ENCODE measurements at places on chromosomes 7 and 10. TPM values are rescaled to one million over a fixed set of nuclear protein-coding genes. Genes with fewer than 3 reads are reported as not detected.

- no peaks in the 10 kb centered on the region for H3K27me3 ChIP-seq
- H3K4me3 ChIP-seq: no peak overlapping the region
- peak overlapping the region; percentile 25 for H3K27ac ChIP-seq
- no peaks in the 10 kb centered on the region for H3K36me3 ChIP-seq
- DNase-seq: peak; percentile 53
Measured at GRCh38 chr7:112422842-112423496, 27.3 kb upstream of the IFRD1 start.

Gene CALHM2
- total RNA-seq: 65.6 TPM

DNA sequence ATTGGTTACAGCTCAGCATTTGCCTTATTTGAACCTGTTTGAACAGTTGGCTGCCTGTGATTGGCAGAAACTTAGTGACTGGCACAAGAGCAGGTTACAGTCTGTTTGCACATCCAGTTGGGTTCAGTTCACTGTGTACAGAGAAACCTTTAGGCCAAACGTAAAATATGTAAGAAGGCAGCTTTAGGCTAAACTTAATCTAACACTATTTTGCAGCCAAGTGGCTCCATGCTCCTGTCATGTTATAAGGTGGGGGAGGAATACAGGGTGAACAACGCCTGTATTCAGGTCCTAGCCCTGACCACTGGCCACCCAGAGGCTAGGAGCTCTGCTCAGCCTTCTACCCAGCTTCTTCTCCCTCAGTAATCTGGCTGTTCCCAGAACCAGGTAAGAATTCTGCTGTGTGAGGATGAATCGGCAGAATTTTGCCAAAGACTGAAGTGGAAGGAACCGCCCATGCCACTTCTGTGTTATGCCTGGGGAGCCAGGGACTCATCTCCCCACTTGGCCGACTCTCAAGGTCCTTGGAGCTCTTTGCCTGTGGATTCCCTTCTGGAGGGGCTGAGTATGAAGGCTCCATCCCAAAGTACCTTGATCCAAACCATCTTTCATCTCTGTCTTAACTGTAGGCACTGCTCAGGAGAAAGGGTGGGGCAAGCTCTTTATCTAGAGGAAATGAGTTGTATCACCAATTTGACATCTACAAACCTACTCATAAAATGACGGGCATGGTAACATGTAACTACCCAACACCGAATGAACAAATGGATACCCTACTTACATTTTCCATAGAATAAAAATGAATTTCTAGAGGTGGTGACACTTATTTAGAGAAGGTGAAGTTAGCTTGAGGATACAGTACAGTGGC lies 164.4 kb upstream of the NAMPT start:
- H3K27me3 ChIP-seq: peaks cover 15% of the 10 kb centered on the region
- H3K36me3 ChIP-seq: peaks cover 19% of the 10 kb centered on the region
- DNase-seq: no peak
- H3K4me3 ChIP-seq: no peak overlapping the region

GRCh38 chr10:6197321-6197720 lies 5.4 kb upstream of the PFKFB3 start:
- H3K4me1 ChIP-seq: peaks cover 16% of the 10 kb centered on the region
- H3K27me3 ChIP-seq: no peaks in the 10 kb centered on the region
- H3K27ac ChIP-seq: no peak overlapping the region

GRCh38 chr7:156148547-156148946 lies 336.3 kb upstream of the SHH start:
- H3K27me3 ChIP-seq: peaks cover 2% of the 10 kb centered on the region
- H3K4me1 ChIP-seq: no peaks in the 10 kb centered on the region

Gene ADAM12
- not detected for total RNA-seq

DNA sequence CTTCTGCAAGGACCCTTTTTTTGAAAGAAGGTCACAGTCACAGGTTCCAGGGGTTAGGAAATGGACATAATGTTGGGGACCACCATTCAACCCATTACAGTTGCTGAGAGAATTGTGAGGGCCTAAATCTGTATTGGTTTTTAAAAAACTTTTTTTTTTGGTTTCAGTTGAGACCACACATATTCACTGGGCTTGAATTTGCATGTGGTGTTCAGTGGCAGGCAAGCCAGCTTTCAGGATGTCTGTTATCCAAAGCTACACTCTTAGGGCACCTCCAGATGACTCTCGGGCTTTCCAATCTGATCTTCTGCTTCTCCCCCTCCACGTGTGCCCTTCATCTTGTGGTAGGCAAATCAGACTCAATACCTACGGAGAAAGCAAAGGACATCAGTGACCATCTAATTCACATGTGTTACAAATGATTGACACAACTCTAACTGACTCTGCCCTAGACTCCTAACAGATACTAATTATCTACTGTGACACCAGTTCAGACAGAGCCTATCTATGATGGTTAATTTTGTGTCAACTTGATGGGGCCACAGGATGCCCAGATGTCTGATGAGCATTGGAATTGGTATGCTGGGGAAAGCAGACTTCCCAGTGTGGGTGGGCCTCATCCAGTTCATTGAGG lies 93.3 kb upstream of the ELMO1 start:
- H3K27me3 ChIP-seq: peaks cover 5% of the 10 kb centered on the region
- no peaks in the 10 kb centered on the region for H3K4me1 ChIP-seq
- no peak for DNase-seq

- H3K36me3 ChIP-seq: no peaks in the 10 kb centered on the region
- no peaks in the 10 kb centered on the region for H3K27me3 ChIP-seq
Measured at GRCh38 chr7:137074391-137075030, 206.1 kb downstream of the CHRM2 start.

DNA sequence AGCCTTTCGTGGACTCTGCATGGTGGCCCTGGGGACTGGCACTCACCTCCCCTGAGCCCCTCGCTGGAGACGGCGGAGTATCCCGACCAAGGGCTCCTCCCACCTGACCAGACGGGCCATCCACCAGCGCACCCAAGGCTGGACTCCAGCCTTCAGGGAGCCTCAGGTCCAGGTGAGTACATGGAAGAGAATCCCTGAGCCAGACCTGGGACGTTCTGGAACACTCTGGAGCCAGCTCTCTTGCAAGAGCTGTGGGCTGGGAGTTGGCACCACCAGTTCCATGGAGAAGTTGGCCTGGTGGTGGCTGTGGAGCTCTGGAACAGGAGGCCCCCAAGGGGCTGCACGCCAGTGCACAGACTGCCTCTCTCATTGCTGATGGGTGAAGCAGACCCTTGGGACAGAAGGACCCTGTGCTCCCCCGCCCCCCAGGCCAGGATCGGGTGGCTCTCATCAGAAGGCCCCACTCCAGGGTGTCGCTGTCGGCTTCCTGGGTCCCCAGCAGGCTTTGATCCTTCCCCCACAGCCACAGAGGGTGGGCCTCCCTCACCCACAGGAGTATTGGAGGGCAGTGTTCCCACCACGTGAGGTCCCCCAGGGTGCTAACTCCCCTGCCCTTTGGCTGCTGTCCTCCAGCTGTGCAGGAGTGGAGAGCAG lies 189.9 kb downstream of the EBF3 start:
- no peaks in the 10 kb centered on the region for H3K27me3 ChIP-seq
- H3K36me3 ChIP-seq: peaks cover 3% of the 10 kb centered on the region
- peak; percentile 16 for DNase-seq
- H3K4me3 ChIP-seq: no peak overlapping the region

GRCh38 chr7:22853674-22854157 lies 31.1 kb upstream of the TOMM7 start:
- peak overlapping the region; percentile 93 for H3K4me3 ChIP-seq
- peak; percentile 77 for DNase-seq
- peak overlapping the region; percentile 92 for H3K27ac ChIP-seq
- H3K36me3 ChIP-seq: peaks cover 19% of the 10 kb centered on the region

DNA sequence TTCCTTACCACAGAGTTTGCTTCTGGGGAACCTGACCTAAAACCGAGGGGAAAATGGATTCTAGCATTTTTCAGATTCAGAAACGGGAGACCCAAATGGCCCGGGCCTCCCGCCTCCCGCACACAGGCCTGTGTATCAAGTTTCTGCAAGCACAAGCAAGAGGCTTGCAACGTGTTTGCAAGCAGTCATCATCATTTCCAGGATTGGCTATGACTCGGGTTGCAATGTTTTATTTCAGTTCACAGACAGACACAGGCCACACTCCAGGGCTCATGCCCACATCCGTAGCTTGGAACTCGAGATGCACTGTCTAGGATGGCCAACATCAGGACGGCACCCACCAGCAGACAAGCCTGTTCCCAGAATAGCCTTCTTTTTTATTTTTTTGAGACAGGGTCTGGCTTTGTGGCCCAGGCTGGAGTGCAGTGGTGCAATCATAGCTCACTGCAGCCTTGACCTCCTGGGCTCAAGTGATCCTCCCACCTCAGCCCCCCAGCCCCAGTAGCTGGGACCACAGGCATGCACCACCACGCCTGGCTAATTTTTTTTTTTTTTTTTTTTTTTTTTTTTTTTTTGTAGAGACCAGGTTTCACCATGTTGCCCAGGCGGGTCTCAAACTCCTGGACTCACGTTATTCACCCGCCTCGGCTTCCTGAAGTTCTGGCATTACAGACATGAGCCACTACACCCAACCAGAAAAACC lies 68.1 kb upstream of the FOXK1 start:
- H3K4me3 ChIP-seq: no peak overlapping the region
- H3K27ac ChIP-seq: no peak overlapping the region
- DNase-seq: no peak
- no peaks in the 10 kb centered on the region for H3K27me3 ChIP-seq
- H3K36me3 ChIP-seq: no peaks in the 10 kb centered on the region

Gene GSTK1
- 436 TPM for total RNA-seq

Gene SKAP2
- total RNA-seq: 18.6 TPM

GRCh38 chr10:13613519-13613918 lies 26.8 kb downstream of the PRPF18 start:
- no peaks in the 10 kb centered on the region for H3K27me3 ChIP-seq
- H3K27ac ChIP-seq: no peak overlapping the region
- peaks cover 19% of the 10 kb centered on the region for H3K36me3 ChIP-seq

Gene DRGX
- total RNA-seq: not detected

DNA sequence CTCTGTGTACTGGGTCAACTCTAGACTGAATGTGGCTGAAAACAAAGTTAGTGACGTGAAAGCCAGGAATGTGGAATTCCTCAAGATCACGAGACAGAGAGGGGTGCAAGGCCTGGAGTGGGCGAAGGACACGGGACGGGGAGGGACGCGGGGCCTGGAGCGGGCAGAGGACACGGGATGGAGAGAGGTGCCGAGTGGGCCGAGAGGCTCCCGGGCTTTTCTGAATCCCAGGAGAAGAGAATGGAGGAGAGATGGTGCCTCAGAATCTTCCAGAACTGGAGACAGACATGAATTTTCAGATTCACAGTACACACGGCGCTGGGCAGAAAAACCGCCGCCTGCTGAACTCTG lies 50.6 kb upstream of the PRKAR1B start:
- H3K4me3 ChIP-seq: no peak overlapping the region
- H3K4me1 ChIP-seq: no peaks in the 10 kb centered on the region
- no peak for DNase-seq
- H3K27ac ChIP-seq: no peak overlapping the region

DNA sequence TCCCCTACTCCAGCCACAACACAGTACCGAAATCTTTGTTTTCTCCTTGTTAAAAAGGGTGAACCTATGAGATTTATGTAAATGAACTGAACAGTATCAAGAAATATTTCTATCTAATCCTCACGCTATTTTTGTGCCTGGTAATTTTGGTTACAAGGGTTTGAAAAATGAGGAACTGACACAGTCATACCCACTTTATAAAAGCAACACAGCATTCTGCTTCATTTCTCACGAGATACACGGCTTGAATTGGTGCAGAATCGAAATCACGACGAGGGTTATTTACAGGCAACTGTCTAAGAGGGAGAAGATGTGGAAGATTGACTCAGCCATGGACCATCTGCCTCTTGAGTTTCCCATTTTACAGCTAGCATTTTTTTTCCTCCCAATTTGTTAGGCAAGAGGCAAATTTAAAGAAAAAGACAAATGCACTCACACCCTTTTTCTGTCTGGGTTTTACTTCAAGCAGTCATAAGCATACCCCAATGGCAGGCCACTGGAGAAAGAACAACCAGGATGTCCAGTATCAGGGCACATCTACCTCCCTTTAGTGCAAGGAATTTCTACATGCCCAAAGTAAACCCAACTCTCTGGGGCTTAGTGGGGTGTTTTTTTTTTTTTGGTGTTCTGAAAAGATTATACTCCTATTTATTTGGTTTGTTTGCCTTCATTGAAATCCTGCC lies 108.1 kb downstream of the ITGB8 start:
- H3K36me3 ChIP-seq: no peaks in the 10 kb centered on the region
- no peaks in the 10 kb centered on the region for H3K27me3 ChIP-seq
- no peak for DNase-seq
- no peak overlapping the region for H3K4me3 ChIP-seq
- no peak overlapping the region for H3K27ac ChIP-seq

GRCh38 chr10:44293842-44294241 lies 91.1 kb downstream of the CXCL12 start:
- H3K36me3 ChIP-seq: no peaks in the 10 kb centered on the region
- H3K27ac ChIP-seq: no peak overlapping the region
- no peaks in the 10 kb centered on the region for H3K4me1 ChIP-seq
- H3K27me3 ChIP-seq: peaks cover 27% of the 10 kb centered on the region
- DNase-seq: no peak
- no peak overlapping the region for H3K4me3 ChIP-seq
